ENCODE measurements at places on chromosomes 16 and 17.
A peak's percentile ranks its signal among the peaks of the same experiment; 100 is the strongest.

DNA sequence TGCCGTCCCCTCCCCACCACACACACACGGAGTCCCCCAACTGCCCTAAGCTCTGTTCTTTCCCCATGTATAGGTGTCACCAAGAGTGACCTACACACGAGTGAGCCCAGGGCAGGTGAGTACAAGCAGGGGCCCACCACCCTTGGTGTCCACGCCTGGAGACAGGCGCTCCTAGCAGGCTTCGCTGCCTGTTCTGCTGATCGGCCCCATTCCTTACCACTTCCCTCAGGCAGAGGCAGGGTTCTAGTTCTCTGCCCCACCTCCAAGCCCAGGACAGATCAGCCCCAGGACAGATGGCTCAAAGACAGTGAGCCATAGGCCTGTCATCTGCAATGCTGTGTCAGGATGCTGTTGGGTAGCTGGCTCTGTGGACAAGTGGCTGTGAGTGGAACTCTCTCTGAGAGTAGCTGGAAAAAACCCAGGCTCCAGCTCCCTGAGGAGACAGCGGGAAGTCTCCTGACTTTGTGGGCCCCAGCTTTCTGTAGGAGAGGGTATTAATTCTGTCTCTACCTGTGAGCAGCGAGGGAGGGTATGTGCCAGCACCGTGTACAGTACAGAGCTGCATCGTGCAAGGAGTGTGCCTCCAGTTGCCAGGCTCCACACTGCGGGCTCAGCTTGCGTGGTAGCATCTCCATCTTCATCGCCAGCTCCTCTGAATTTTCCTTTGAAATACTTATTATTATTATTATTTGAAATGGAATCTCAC is 897 bp downstream of the TP53I13 start:
- DNase-seq: no peak

DNA sequence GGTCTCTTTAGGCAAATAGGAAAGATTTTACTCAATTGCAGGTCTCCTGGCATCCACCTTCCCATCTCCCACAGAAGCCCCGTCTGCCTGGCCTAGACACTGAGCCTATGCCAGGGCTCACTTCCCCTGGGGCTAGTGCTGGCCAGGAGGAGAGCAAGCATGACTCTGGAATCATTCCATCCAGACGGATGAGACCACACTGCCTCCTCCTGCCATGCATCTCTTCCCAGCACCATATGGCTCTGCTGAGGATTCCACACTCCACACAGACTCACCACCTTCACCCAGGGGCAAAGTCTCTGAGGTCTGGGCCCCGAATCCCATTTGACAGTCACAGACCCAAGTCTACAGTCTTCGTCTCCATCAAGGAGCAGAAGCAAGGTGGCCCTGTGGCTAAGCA is 346.5 kb downstream of the C16orf95 start:
- DNase-seq: no peak

DNA sequence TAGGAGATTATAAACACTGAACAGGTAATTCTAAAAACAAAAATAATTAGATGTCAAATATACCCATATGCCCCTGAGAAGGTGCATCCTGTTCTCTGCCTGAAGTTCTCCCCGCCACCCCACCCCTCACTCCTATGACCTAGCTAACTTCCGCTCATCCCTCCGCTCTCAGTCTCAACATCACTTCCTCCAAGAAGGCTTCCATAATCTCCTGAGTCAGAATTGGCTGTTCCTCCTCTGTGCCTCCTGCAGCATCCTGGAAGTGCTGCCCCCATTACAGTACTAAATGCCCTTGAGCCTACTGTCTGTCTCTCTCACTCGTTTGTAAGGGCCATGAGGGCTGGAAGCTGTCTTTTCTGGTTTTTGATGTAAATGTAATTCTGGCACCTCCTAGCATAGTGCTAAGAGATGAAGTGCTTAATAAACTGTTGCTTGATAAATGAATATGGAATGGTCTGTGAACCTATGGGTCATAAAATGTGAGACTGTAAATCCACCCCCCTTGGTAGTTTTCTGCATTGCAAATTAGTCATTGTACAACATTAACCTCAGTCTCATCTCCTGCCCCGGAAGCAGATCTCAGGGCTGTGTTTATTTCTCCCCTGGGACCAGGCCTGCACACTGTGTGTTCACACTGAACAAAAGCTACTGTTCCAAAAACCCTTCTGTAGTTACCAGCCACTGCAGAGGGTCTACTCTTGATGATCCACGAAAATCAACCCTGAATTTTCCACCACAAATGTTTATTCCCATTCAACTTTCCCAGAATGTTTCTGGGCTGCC is 3.9 kb upstream of the MYO1D start:
- no peak for DNase-seq

- no peak for DNase-seq
Observed at GRCh38 chr17:42023524-42024349, 3.8 kb downstream of the NKIRAS2 start.

DNA sequence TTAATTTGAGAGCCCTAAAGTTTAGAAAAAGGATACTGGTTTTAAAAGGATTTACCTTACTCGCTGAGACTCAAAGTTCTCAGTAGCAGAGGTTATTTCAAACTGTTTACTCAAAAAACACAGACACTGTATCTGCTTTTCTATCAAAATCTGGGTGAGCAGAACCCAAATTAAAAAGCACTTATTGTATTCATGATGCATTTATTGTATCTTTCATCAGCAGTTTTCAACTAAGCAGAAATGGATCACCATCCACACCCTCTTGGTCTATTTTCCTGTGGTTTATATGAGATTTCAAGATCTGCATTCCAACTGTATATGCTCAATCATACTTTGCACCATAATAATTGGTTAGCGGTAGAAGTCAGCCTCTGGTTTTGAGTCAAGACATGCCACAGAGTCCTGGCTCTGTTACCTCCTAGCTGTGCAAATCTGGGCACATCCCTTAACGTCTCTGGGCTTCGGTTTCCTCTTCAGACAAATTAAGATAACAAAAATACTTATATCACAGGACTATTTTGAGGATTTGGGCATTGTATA is 109.5 kb downstream of the ASIC2 start:
- no peak for DNase-seq

DNA sequence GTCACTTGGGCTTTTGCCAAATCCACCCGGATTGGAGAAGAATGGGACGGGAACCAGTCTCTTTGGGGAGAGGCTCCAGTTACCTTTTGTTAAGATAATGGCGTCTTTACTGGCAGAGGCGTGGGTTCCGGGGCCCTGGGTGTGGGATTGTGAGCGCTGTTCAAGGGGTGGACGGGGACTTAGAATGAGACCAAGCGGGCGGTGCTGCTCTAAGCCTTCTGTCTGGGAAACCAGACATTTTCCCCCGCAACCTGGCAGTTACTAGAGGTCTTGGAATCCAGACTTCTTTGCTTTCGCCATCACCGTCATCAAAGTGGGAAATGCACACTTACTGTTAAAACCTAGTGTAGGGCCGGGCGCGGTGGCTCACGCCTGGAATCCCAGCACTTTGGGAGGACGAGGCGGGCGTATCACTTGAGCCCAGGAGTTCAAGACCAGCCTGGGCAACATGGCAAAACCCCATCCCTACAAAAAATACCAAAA is 706 bp downstream of the TEN1 start:
- DNase-seq: no peak

DNA sequence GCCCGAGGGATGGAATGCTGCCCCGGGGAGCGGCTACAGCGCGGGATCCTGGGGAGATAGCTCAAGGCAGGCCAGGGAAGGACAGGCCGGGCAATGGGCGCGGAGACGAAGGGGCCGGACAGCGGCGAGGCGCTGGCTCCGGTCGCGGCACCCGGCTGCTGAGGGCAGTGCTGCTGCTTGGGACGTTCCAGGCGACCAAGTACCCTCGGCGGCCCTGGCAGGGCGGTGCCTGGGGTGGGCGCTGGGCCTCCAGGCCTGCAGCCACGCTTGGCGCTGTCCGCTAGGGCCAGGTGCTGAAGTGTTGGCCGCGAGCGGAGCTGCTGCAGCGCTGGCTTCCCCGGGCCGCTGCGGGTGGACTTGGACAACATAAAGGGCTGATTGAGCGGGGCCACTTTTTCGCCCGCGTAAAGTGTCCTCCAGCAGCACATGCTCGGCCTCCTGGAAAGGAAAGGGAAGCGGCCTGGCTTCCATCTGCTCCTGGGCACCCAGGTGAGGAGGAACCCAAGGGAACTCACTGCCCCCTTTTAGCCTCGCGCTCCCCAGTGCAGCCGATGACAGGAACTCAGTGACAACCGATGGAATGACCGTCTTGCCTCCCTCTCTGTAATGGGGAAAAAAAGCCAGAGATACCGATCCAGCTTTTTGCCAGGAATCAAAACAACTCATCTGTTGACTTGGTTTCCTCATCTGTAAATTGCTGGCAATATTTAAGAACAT is 23.7 kb downstream of the CLEC3A start:
- DNase-seq: no peak

- DNase-seq: no peak
Observed at GRCh38 chr16:83040174-83040573, 413.4 kb downstream of the CDH13 start.

- no peak for DNase-seq
Observed at GRCh38 chr17:45649796-45650195, 134.3 kb upstream of the CRHR1 start.

DNA sequence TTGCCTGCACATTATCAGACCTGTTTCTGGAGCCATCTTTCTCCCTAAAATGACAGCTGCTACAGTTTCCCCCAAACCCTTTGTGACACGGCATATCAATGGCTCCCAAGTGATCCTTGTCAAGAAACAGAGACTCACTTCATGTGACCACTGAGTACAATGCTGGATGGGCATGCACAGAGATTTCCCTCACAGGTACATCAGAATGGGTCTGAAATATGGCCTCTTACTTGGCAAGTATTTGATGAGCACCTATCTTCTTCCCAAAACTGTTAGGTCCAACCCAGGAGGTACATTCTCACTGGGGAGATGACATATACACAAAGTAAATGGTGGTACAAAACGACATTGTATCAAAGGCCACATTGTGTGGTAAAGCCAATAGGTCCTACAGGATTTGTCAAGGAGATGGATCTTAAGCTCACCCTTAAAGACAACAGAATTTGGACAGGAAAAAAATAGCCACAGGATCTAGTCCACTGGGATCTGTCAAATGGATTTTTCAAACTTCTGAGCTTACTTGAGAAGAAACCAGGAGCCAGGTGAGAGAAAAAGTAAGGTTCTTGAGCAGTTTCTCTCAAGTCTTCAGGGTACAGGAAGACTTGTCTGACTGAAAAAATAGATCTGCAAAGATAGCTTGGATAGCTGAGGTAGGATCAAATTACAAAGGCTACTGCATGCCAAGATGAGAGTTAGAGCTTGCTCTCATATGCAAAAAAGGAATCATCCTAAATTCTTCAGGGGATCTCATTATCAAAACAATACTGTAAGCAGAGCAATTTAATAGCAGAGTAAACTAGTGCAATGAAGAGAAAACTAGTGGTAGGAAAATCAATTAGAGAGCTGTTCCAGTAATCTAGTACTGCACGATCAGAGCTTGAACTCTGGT is 28.8 kb downstream of the RNF43 start:
- DNase-seq: no peak

DNA sequence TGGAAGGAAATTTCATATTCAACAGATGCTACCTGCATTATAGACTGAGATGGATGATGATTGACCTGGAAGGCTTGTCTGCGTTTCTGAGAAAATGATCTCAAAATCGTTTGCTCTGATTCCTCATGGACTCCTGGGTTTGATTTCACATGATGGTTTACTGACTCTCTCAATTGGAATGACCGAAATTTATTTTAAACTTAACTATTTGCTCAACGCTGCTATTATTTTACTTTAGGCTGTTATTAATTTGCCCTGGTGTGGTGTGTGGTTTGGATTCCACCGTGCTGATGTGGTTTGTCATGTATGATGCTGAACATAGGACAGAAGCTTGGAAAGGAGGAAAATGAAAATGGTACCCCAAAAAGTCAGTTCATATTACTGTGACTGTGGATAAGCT is 37.3 kb upstream of the ELAC2 start:
- no peak for DNase-seq

DNA sequence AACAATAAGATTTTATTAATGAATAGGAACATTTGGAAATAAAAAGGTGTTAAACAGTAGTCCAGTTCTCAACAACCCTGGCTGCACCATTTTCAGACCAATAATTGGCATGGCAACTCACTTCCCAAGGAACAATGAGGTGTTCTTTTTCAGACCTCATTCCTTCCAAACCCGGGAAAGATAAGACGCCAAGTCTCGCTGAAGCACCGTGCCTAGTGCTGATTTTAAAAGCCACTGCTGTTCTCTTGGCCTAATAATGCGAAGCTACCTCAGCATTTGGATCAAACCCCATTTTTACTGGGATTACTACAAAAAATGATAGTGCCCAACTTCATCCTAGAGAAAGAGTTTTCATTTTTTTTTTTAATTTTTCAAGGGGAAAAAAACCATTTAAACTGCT is 75.2 kb upstream of the NOL11 start:
- no peak for DNase-seq

GRCh38 chr17:50508573-50509460 is 578 bp downstream of the MYCBPAP start:
- no peak for DNase-seq

- DNase-seq: no peak
Observed at GRCh38 chr17:18967916-18968315, 16.0 kb downstream of the SLC5A10 start.

GRCh38 chr17:14282726-14283125 is 18.2 kb upstream of the HS3ST3B1 start:
- no peak for DNase-seq

DNA sequence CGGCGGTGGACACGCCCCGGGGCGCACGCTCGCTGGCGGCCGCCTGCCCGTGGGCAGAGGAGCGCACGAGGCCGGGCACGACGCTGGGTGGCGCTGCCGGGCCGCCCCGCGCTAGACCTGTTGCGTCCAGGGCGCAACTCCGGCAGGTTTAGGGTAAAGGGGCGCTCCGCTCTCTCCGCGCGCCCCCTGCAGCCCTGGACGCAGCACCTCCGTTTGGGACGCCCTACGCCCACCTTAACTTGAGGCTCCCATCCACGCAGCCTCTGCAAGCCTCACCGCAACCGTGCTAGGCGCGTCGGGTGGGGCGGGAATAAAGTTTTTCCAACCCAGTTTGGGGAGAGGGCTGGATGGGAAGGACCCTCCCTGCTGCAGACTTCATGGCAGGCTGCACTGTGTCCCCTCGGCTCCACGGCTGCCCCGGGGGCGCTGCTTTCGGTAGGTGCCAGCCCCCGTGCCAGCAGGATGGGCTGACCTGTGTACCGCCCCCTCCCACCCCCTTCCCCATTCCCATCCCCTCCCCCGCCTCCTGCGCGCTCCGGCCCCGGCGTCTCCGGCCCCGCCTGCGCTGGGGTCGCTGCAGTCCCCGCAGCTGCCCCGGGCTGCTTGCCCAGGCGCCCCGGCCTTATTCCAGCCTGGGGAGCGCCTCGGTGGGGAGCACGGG is at the start of gene SYT17:
Gene SYT17 (plus strand): TSS at position 531 of the 661 bp plus-strand sequence. CDS start 407 bp downstream, outside the sequence.
- DNase-seq: peak; percentile 25

- no peak for DNase-seq
Observed at GRCh38 chr17:44854192-44854591, 6.5 kb downstream of the HIGD1B start.

GRCh38 chr16:48081656-48082055 is 74.1 kb downstream of the ABCC12 start:
- DNase-seq: no peak

GRCh38 chr16:11276896-11277593 is 765 bp upstream of the PRM2 start:
- DNase-seq: no peak
